NCI-H345 (cell line): ENCODE measurements at places on chromosomes 12 and 14.

- DNase-seq = peak; percentile 92
These were observed 16.1 kb upstream of the KRT80 start for GRCh38 chr12:52207895-52208294.

GRCh38 chr12:101018540-101018939 is 191.5 kb downstream of the SLC5A8 start:
- no peak for DNase-seq

- no peak for DNase-seq
These were observed 4.7 kb downstream of the GLTP start for GRCh38 chr12:109875572-109876131.

DNA sequence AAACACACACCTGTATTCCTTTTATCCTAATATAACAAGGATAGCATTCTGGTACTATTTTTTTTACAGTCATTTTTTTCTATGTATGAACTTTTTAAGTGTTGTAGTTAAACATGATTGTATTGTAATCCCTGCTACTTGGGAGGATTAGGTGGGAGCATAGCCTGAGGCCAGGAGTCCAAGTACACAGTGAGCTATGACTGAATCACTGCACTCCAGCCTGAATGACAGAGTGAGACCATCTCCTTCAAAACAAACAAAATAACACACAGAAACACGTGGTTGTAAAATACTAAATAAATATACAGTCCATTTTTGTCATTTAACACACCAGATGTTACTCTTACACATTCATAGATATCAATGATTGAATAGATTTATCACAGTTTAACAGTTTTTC is 56.9 kb downstream of the MAP4K5 start:
- DNase-seq = peak; percentile 6

- DNase-seq = no peak
These were observed 136.3 kb downstream of the SCARB1 start for GRCh38 chr12:124727264-124727800.

DNA sequence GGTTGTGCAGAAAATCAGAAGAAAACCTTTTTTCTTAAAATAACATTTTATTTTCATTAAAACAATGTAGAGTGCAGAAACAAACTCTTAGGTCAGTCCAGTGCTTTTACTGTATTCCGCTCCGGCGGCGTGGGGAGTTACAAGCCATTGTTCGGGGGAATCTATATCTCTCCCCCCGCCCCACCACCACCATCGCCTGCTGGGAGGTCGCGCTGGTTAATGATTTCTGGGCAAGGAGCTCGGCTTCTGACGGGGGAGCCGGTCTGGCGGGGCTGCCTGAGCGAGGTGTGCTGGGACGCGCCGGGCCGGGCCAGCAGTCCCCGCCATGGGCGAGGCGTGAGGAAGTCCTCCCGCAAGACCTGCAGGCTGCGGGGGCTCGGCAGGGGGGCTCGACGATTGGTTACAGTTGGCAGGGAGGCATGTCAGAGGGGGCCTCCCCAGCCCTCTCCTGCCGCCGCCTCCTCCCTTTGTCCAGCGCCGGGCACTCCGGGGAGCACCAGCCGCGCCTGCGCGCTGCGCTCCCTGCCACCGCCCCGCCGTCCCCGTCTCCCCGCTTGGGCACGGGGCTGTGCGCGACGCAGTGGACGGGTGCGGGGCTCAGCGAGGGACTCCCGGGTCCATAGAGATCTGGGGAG is 1.0 kb upstream of the DUSP6 start:
- DNase-seq = peak; percentile 85

GRCh38 chr12:130775953-130776856 is 60.1 kb upstream of the RIMBP2 start:
- DNase-seq = no peak

GRCh38 chr12:98819821-98820404 is 174.8 kb downstream of the APAF1 start:
- DNase-seq = no peak

DNA sequence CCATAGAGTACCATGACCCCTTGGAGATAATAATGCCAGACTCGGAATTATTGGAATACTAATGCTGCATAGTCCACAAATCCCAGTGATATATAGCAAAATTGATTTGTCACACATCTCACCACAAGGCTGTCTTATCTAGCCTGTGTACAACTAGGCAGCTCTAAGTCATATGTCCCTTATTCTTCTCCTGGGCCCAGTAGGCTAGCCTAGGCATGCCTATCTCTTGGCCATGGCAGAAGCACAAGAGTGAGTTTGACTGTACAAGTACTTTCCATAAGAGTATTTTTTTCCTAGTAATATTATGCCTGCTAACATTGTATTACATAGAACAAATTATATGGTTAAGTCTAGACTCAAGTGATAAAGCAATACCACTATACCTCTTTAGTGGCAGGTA is 1122.1 kb upstream of the SEL1L start:
- no peak for DNase-seq

DNA sequence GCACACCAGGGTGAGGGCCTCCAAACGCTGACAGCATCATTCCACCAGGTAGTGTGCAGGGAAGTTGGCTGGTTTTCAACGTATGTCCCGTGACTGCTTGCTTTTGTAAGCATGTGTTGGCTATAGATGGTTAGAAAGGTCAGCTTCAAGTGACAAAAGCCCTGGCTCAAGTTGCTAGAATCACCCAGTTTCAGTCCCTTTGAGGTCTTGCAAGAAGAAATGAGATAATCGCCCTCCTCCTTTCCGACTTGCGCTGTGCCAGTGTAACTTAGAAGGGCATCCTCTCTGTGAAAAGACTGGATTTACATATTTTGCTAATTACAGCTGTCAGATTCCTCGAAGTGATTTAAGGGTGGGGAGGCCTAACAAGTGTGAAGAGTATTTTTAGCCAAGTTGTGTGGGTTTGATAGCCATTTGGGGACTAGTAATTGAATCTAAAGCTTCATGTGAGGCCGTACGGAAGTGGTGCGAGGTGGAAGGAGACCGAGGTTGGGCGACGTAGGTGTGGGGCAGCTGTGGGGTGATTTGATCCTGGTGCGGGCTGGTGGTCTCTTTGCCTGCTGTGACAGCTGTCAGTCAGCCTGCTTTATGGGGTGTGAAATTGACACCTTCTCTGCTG is 94.7 kb downstream of the CHST11 start:
- DNase-seq = no peak

GRCh38 chr14:71478542-71478941 is 453.7 kb upstream of the RGS6 start:
- no peak for DNase-seq

DNA sequence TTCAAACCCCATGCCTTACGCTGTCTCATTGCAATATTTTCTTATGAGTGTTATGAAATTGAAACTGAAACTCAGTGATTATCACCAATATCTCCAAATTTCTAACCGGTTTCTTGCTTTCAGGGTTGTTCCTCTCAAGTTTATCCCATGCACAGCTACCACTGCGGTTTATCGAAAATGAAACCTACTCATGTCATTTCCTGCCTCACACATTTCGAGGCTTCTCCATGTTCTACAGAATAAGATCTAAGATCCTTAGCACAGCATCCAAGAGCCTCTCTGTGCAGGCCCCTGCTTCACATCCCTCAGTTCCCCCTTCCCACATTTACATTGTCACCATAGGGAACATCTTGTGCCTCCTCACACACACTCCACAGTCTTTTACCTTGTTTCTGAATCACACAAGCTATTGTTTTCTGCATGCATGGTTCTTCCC is 45.5 kb upstream of the FAR2 start:
- no peak for DNase-seq

DNA sequence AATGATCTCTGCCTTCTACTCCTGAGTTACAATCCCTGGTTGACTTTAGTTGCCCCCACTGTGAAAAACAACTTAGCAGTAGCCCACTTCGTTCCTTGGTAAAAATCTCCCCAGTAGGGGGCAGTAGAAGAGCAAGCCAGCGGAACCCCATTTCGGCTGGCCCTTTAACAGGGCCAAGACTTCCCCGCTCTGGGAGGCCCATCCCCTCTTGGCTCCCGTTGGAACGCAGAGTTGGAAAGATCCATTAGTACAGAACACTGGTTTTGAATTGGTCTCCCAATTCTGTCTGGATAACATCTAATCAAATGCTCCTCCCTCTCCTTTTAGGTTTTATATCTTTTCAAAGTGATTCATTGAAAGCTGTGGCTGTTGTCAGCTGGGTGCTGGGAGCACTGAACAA is 1133.3 kb downstream of the BCL11B start:
- no peak for DNase-seq

GRCh38 chr12:2166696-2167095 is 113.9 kb downstream of the CACNA1C start:
- no peak for DNase-seq

GRCh38 chr14:104442631-104443390 is 136.8 kb upstream of the C14orf180 start:
- DNase-seq = no peak

- no peak for DNase-seq
These were observed 236.7 kb upstream of the KRR1 start for GRCh38 chr12:75748136-75748535.

- DNase-seq = no peak
These were observed 26.1 kb upstream of the BHLHE41 start for GRCh38 chr12:26150736-26151450.

DNA sequence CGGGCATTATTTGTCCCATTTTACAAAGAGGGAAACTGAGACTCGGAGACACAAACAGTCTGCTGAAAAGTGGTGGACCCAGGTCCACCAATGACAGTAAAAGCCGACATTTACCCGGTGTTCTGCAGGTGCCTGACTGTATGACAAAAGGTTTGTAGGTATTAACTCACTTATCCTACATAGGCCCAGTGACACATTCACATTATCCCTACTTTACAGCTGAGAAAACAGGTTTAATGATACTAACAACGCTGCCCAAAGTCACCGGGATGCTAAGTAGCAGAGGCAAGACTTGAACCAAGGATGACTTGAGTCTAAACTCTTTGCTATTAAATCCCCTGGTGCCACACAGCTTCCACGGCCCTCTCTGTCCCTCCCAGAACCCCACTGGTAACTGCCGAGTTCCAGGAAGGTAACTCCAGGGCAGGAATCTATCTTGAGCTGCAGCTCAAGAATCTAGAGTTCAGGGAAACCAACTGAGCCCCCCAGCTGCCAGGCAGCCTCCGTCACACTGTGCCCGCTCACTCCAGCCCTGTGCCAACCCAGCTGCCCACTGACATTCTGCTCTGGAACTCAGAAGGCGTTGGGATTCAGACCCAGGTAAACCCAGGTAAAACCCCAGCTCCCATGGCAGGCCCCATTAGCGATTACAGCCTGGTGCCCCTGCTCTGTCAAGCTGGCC is 33.7 kb downstream of the SYNE3 start:
- DNase-seq = no peak

DNA sequence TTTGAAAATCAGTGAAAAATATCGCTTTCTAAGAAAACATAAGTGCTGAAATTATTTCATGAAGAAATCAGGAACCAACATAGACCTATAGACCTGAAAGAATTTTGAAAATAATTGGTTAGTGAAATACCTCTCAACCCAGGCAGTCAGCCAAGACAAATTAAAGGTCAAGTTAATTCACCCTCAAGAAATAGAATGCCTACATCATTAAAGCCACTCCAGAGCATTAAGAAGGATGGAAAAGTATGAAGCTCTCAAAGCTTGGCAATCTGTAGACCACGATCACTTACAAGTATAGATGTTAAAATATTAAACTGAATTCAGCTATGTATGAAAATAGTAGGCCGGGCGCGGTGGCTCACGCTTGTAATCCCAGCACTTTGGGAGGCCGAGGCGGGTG is 48.3 kb downstream of the SFSWAP start:
- DNase-seq = no peak

DNA sequence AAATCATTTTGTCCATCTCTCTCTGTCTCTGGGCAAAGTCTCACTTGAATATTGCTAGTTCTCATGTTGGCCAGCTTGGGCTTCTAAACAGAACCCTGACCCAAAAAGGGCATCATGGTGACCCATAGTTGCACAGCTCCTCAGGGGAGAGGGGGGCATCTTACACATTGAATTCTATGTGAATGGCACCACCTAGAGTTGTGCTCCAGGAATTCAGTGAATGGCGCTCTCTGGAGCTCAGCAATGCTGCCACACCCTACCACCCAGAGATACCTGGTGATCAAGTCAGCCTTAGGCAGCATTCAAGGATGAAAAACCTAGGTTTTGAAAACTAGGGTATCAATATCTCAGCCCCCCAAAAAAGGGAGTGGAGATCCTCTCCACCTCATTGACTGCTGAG is 50.6 kb downstream of the SMUG1 start:
- no peak for DNase-seq

DNA sequence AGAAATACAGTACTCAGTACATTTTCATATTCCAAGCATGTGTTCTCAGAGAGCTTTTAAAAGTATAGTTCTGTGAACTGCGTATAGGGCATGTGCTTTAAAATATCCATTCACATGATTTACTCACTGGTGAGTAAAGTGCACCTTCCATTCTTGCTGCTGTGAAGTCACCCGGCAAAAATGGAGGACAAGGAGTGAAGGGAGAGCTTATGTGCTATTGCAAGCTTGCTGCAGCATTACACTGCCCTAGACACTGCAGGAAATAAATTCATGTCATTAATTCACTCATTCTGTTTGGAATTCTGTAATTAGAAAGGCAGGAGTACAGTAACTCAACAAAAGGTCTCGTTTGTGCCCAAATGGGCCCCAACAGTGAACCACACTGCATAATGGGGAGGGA is 347.8 kb downstream of the PRKD1 start:
- no peak for DNase-seq

DNA sequence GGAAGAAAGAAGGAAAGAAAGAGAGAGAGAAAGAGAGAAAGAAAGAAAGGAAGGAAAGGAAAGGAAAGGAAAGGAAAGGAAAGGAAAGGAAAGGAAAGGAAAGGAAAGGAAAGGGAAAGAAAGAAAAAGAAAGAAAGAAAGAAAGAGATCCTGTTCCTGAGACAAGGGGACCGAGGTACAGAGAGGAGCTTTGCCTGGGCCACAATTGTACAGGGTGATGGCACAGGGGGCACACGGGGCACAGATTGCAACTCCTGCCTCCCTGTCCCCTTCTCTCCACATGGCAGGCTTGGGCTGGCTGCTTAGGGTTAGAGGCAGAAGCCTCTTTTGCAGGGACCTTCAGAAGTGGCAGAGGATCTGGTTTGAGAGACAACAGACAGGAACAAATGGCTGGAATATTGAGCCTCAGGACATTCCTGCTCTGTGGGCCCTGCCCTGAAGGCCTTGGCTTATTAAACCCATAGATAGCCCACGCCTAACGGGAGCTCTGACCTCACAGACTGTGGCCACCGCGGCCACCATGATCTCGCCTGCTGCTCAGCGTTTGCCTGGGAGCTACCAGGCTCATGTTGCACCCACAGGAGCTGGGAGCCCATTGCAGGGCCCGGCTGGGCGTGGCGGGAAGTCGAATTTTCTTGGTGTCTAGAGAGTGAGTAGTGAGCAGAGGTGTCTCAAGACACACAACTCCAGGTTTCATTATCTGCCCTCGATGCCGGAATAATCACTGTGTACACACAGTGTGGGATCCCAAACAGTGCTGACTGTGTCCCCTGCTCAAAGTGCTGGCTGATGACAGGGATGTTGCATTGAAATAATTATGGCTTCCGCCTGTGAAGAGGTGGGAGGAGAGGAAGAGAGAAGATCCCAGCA is 147.9 kb upstream of the NCOR2 start:
- DNase-seq = peak; percentile 64

GRCh38 chr14:56147449-56147848 is 29.2 kb downstream of the PELI2 start:
- no peak for DNase-seq

GRCh38 chr12:115402443-115403180 is 718.6 kb upstream of the TBX3 start:
- no peak for DNase-seq

- peak; percentile 90 for DNase-seq
These were observed at the start of gene SYNJ2BP for GRCh38 chr14:70416725-70417349. SYNJ2BP (minus strand) TSS chr14:70417090; CDS start chr14:70416963, 127 bp downstream.
